Osteoblast (primary cell): ENCODE measurements at places on chromosomes 2 and 18. TPM values are rescaled to one million over a fixed set of nuclear protein-coding genes. Genes with fewer than 3 reads are reported as not detected.

MPP4 gene
- total RNA-seq, result 1.1 and 2.1 TPM in 2 replicates

LDLRAD4 gene
- total RNA-seq, result under 0.01 and 0.88 TPM in 2 replicates

GRHL1 gene
- total RNA-seq, result 0.29 and 0.36 TPM in 2 replicates

FHOD3 gene
- total RNA-seq, result 13.0 and 17.4 TPM in 2 replicates

MTLN gene
- total RNA-seq, result 26.5 and 35.1 TPM in 2 replicates

SESTD1 gene
- total RNA-seq, result 45.1 and 51.0 TPM in 2 replicates

ZNF892 gene
- 6.2 and 6.5 TPM in 2 replicates for total RNA-seq

COLEC12 gene
- 38.0 and 56.9 TPM in 2 replicates for total RNA-seq

RAD51AP2 gene
- total RNA-seq, result not detected in 2 replicates

TTC31 gene
- 17.0 and 18.3 TPM in 2 replicates for total RNA-seq

ANKRD53 gene
- 0.88 and 1.1 TPM in 2 replicates for total RNA-seq

SERPINB11 gene
- total RNA-seq, result not detected in 2 replicates

NT5DC4 gene
- not detected in 2 replicates for total RNA-seq

TBR1 gene
- total RNA-seq, result under 0.01 TPM in 1 of 2 replicates, not detected in the other

ADAM23 gene
- total RNA-seq, result under 0.01 and 0.29 TPM in 2 replicates

CFAP221 gene
- 0.36 and 1.2 TPM in 2 replicates for total RNA-seq

SPDYA gene
- total RNA-seq, result 0.59 and 0.72 TPM in 2 replicates

LDAH gene
- total RNA-seq, result 14.4 and 17.4 TPM in 2 replicates

TMEM200C gene
- under 0.01 TPM in 2 replicates for total RNA-seq

ASAP2 gene
- total RNA-seq, result 56.0 and 66.2 TPM in 2 replicates

LONRF2 gene
- total RNA-seq, result under 0.01 TPM in 2 replicates

CYP27A1 gene
- 21.2 and 25.0 TPM in 2 replicates for total RNA-seq

IL36RN gene
- not detected in 2 replicates for total RNA-seq

HEATR5B gene
- total RNA-seq, result 29.2 and 29.3 TPM in 2 replicates

GRB14 gene
- total RNA-seq, result 0.72 and 0.88 TPM in 2 replicates

TLX2 gene
- total RNA-seq, result under 0.01 and 0.36 TPM in 2 replicates

ABCG5 gene
- total RNA-seq, result not detected in 2 replicates

LIPG gene
- total RNA-seq, result 2.2 and 3.5 TPM in 2 replicates

RIT2 gene
- total RNA-seq, result not detected in 2 replicates

CDH20 gene
- not detected in 2 replicates for total RNA-seq

ST6GAL2 gene
- 0.36 TPM in 1 of 2 replicates, not detected in the other for total RNA-seq
